ENCODE measurements at places on chromosomes 2 and 18.

- no peak for DNase-seq
Observed at GRCh38 chr18:79765491-79766245, 32.1 kb upstream of the KCNG2 start.

GRCh38 chr2:70199320-70199864 is 8.6 kb upstream of the C2orf42 start:
- no peak for DNase-seq

DNA sequence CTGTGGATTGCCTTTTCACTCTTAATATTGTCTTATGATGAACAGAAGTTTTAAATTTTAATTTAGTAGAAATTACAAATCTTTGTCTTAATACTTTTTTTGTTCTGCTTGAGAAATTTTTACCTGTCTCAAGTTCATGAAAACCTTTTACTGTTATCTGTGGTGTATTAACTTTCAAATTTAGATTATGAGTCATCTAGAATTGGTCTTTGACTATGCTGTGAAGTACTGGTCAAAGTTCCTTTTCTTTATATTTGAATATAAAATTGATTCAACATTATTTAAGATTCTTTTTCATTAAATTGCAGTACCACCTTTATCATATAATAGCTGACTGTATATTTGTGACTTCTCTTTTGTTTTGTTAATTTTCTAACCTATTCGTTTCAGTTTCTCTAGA is 1385.5 kb upstream of the ZEB2 start:
- DNase-seq, result no peak

GRCh38 chr2:226308323-226308680 is 491.3 kb downstream of the IRS1 start:
- no peak for DNase-seq

DNA sequence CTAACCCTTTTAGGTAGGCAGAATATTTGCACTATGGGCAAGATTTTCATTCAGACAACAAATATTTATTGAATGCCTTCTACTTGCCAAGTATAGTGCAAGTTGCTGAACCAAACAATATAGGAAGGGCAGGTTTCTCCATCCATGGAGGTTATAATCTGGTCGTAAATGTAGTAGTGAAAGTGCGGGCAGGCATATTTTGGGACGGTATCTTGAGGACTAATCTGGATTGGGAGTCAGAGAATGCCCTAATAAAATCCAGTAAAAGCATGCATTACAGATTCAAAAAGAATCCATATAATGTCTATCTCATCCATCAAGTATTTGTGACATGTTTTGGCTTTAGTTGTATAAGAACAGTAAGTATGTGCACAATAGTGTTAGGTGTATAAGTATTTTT is 1.7 kb upstream of the NDUFV2 start:
- no peak for DNase-seq

- no peak for DNase-seq
Observed at GRCh38 chr18:74454279-74454751, 2.8 kb downstream of the DIPK1C start.

GRCh38 chr18:79401494-79402208 is 5.9 kb downstream of the NFATC1 start:
- no peak for DNase-seq

Measured in stimulated activated CD4-positive, alpha-beta T cell treated with anti-CD3 and anti-CD28 coated beads, TNF-alpha, amount 100 ng/mL, for 1 hour (primary cell).